ENCODE measurements at places on chromosomes 7 and 10. TPM values are rescaled to one million over a fixed set of nuclear protein-coding genes. Genes with fewer than 3 reads are reported as not detected.

- peaks cover 1% of the 10 kb centered on the region for H3K27me3 ChIP-seq
- H3K4me3 ChIP-seq = peak overlapping the region; percentile 51
- no peaks in the 10 kb centered on the region for H3K4me1 ChIP-seq
These were observed 126.8 kb upstream of the SEM1 start for GRCh38 chr7:96836456-96836855.

DNA sequence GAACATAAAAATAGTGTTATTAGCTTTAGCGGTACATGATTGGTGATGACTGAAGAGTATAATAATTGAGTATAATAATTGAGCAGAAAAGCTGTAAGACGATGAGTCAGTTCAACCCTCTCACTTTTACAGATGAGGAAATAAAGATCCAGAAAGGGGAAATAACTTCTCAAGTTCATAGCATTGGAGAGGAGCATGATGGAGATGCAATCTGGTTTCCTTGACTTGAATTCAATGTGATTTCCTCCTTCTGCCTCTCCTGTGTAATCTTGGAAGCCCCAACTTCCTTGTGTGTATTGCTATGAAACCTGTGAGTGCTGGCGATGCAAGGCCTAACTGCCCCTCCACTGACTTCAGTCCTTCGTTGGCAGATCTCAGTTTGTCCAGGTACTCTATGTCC, 265.1 kb downstream of the LRMDA start:
- no peaks in the 10 kb centered on the region for H3K4me1 ChIP-seq
- no peaks in the 10 kb centered on the region for H3K36me3 ChIP-seq
- H3K27ac ChIP-seq = no peak overlapping the region
- H3K4me3 ChIP-seq = no peak overlapping the region
- no peak for DNase-seq
- H3K27me3 ChIP-seq = no peaks in the 10 kb centered on the region

- DNase-seq = no peak
- no peaks in the 10 kb centered on the region for H3K27me3 ChIP-seq
- no peak overlapping the region for H3K4me3 ChIP-seq
- H3K27ac ChIP-seq = no peak overlapping the region
- H3K36me3 ChIP-seq = no peaks in the 10 kb centered on the region
These were observed 72.6 kb downstream of the KCNMA1 start for GRCh38 chr10:77564731-77565589.

DNA sequence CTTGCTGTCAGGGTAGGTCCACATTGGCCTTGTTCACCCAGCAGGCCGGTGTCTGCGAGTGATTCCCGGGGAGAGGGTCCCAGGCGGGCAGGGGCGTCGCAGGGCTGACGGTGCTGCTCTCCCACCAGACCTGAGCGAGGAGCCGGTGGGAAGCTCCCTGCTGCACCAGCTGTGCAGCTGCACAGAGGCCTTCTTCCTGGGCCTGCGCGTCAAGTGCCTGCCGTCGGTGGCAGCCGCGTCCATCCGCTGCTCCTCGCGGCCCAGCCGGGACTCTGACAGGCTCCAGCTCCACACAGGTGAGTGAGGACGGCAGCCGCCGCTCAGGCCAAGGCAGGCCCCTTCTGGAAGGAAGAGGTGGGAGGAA, 14.6 kb downstream of the AMZ1 start:
- H3K27me3 ChIP-seq = no peaks in the 10 kb centered on the region
- no peak overlapping the region for H3K27ac ChIP-seq
- no peak overlapping the region for H3K4me3 ChIP-seq
- H3K4me1 ChIP-seq = peaks cover 22% of the 10 kb centered on the region

DNA sequence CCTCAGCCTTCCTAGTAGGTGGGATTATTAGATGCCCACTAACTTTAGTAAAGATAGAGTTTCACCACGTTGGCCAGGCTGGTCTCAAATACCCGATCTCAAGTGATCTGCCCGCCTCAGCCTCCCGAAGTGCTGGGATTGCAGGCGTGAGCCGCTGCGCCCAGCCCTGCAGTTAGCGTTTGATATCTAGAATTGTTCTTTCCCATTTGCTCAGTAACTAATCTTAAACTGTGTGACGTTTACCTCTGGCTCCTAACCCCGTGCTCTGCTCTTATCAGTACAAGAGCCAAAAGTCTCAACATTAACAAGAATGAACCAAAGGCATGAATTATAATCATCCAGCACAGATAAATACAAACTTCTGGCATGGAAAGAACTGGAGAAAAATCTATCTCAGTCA, 47.4 kb downstream of the IGF2BP3 start:
- H3K36me3 ChIP-seq = no peaks in the 10 kb centered on the region
- no peak for DNase-seq
- H3K27ac ChIP-seq = no peak overlapping the region
- no peaks in the 10 kb centered on the region for H3K27me3 ChIP-seq
- H3K4me1 ChIP-seq = no peaks in the 10 kb centered on the region

DNA sequence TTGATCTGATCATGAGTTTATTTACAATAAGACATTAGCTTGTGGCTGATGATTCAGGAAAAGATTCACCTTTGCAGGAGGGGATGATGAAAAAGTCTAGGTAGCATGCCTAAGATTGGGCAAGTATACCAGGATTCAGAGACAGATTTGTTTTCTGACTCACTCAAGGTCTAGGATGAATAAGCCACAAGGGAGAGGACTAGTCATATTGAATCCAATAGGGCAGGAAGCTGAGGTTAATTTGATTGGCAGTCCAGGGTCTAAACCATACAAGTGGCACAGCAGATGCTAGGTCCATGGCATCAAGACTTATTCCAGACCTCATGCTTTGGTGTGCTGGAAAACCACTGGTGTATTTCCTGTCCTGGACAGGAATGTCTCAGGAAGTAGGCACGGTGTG, 1133.4 kb downstream of the XPNPEP1 start:
- H3K4me3 ChIP-seq = no peak overlapping the region
- H3K27ac ChIP-seq = no peak overlapping the region
- no peaks in the 10 kb centered on the region for H3K36me3 ChIP-seq
- DNase-seq = no peak
- no peaks in the 10 kb centered on the region for H3K4me1 ChIP-seq
- H3K27me3 ChIP-seq = no peaks in the 10 kb centered on the region

- no peaks in the 10 kb centered on the region for H3K36me3 ChIP-seq
- DNase-seq = no peak
- no peaks in the 10 kb centered on the region for H3K27me3 ChIP-seq
- no peak overlapping the region for H3K27ac ChIP-seq
- no peak overlapping the region for H3K4me3 ChIP-seq
These were observed 84.2 kb upstream of the AGBL3 start for GRCh38 chr7:134902058-134902457.

DNA sequence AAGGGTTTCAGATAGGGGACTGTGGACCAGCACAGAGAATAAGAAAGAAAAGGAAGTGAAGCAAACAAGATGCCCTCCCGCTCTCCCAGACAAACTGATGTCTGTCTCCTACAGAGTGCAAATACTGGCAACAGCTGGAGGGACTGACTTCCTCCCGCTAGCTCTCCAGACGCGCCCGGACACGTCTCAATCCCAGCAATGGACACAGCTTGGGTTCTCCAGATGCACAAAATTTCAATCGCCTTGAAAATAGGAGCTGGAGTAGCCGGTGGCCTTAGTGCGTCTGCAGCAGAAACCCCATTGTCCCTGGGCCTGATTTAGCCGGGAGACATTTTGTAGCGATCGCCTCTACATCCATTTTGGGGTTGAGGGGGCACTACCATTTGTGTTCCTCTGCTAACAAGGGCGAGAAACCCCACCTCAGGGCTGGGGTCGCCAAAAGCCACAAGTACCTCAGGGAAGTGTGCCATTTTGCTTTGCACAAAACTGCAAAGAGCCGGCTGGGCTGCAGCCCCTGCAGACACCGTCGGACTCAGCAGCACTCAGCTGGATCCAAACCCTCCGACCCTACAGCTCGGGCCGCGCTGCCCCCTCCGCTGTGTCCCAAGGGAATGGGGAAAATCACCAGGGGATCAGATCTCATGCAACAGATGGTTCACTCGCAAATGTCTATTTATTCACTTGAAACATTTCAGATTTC, 5.9 kb downstream of the CPA2 start:
- no peak overlapping the region for H3K27ac ChIP-seq
- peaks cover 13% of the 10 kb centered on the region for H3K27me3 ChIP-seq
- H3K4me1 ChIP-seq = no peaks in the 10 kb centered on the region
- no peak overlapping the region for H3K4me3 ChIP-seq
- DNase-seq = no peak
- H3K36me3 ChIP-seq = no peaks in the 10 kb centered on the region

- peaks cover 17% of the 10 kb centered on the region for H3K27me3 ChIP-seq
- no peak for DNase-seq
- H3K4me1 ChIP-seq = no peaks in the 10 kb centered on the region
- no peak overlapping the region for H3K27ac ChIP-seq
- no peaks in the 10 kb centered on the region for H3K36me3 ChIP-seq
These were observed 8.8 kb downstream of the TDRD1 start for GRCh38 chr10:114188001-114188400.

DNA sequence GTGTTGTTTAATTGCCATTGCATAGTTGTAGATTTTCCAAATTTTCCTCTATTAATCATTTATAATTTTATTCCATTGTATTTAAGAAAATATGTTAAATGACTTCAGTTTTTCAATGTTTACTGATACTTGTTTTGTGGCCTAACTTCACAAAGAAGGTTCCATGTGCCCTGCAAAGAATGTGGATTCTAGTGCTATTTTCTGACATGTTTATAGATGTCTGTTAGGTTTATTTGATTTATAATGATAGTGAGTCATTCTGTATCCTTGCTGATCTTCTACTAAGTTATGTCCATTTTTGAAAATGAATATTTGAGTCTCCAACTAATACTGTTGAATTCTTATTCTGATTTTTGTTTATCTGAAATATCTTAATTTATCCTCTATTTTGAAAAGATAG, 369.0 kb downstream of the MAGI2 start:
- no peaks in the 10 kb centered on the region for H3K36me3 ChIP-seq
- H3K27ac ChIP-seq = no peak overlapping the region
- no peak for DNase-seq
- H3K4me3 ChIP-seq = no peak overlapping the region
- no peaks in the 10 kb centered on the region for H3K4me1 ChIP-seq
- no peaks in the 10 kb centered on the region for H3K27me3 ChIP-seq

- H3K27ac ChIP-seq = no peak overlapping the region
- DNase-seq = no peak
- H3K4me1 ChIP-seq = no peaks in the 10 kb centered on the region
- no peaks in the 10 kb centered on the region for H3K27me3 ChIP-seq
These were observed 130.5 kb downstream of the WDR37 start for GRCh38 chr10:1186683-1186990.

GRCh38 chr10:31792745-31793144, 135.9 kb downstream of the ARHGAP12 start:
- no peak overlapping the region for H3K4me3 ChIP-seq
- H3K36me3 ChIP-seq = no peaks in the 10 kb centered on the region
- no peaks in the 10 kb centered on the region for H3K4me1 ChIP-seq
- peaks cover 2% of the 10 kb centered on the region for H3K27me3 ChIP-seq
- no peak for DNase-seq

GRCh38 chr7:15130666-15131541, 228.4 kb upstream of the DGKB start:
- no peak overlapping the region for H3K4me3 ChIP-seq
- H3K36me3 ChIP-seq = no peaks in the 10 kb centered on the region
- no peak overlapping the region for H3K27ac ChIP-seq
- no peak for DNase-seq
- no peaks in the 10 kb centered on the region for H3K27me3 ChIP-seq

DNA sequence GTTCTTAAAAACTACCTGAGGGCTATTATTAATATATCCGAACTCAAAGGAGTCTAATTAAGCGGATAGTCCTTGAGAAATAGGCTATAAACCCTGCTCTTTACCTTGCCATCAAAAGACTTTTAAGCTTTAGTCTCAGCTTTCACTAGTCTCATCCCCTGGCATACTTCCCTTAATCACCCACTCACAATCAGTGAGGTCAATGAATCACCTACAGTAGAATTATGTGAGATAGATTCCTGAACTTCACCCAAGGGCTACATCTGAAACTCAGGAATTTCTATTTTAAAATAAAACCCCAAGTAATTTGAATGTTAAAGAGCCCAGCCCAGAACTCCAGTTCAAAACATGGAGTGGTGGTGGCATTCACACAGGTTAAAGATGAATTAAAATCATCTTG, 108.7 kb downstream of the ETV1 start:
- no peaks in the 10 kb centered on the region for H3K27me3 ChIP-seq
- H3K36me3 ChIP-seq = no peaks in the 10 kb centered on the region
- H3K27ac ChIP-seq = no peak overlapping the region
- DNase-seq = no peak
- no peak overlapping the region for H3K4me3 ChIP-seq
- H3K4me1 ChIP-seq = no peaks in the 10 kb centered on the region

- peak overlapping the region; percentile 95 for H3K4me3 ChIP-seq
- peaks cover 8% of the 10 kb centered on the region for H3K36me3 ChIP-seq
- no peaks in the 10 kb centered on the region for H3K27me3 ChIP-seq
These were observed 3.5 kb downstream of the APBB1IP start for GRCh38 chr10:26441491-26442214.

- H3K4me1 ChIP-seq = no peaks in the 10 kb centered on the region
- no peak for DNase-seq
- no peak overlapping the region for H3K4me3 ChIP-seq
- no peaks in the 10 kb centered on the region for H3K36me3 ChIP-seq
These were observed 101.4 kb downstream of the MTPAP start for GRCh38 chr10:30247704-30248103.

- H3K27me3 ChIP-seq = no peaks in the 10 kb centered on the region
- no peaks in the 10 kb centered on the region for H3K4me1 ChIP-seq
- DNase-seq = no peak
- no peak overlapping the region for H3K27ac ChIP-seq
These were observed 162.4 kb downstream of the SEMA3E start for GRCh38 chr7:83486536-83486935.

- H3K4me1 ChIP-seq = no peaks in the 10 kb centered on the region
- no peak overlapping the region for H3K4me3 ChIP-seq
- DNase-seq = no peak
- no peaks in the 10 kb centered on the region for H3K36me3 ChIP-seq
These were observed 149.2 kb upstream of the VSTM2A start for GRCh38 chr7:54392935-54393334.

- H3K27me3 ChIP-seq = no peaks in the 10 kb centered on the region
- no peak overlapping the region for H3K27ac ChIP-seq
- no peak overlapping the region for H3K4me3 ChIP-seq
- DNase-seq = no peak
These were observed 115.7 kb downstream of the MAD1L1 start for GRCh38 chr7:2116989-2117591.

The PCGF6 gene
- polyA plus RNA-seq = 6.0 TPM

The GJD4 gene
- not detected for polyA plus RNA-seq

The ERLIN1 gene
- polyA plus RNA-seq = 10.6 TPM

The C10orf143 gene
- 22.6 TPM for polyA plus RNA-seq
